NCI-H1694 (cell line): ENCODE measurements at places on chromosomes 2 and 18.

DNA sequence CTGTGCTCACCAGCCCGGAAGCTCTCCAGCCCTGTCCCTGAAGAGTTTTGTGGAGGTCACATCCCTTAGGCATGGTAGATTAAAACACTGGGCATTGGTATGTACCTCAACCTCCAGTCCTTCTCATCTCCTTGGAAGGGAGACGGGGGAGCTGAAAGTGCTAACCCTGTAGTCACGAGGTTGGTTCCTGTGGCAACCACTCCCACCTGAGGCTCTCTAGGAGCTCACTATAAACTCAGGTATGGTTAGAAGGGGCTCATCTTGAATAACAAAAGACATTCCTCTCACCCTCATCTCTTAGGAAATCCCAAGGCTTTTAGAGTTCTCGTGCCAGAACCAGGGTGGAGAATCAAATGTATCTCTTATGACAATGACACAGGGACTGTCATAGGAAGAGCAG lies 43.0 kb upstream of the MGAT4A start:
- DNase-seq = no peak

GRCh38 chr2:190933361-190933760 lies 52.7 kb downstream of the GLS start:
- no peak for DNase-seq

- no peak for DNase-seq
These were observed 116.6 kb upstream of the MSH6 start for GRCh38 chr2:47666332-47666731.

GRCh38 chr18:58443671-58444070 lies 185.2 kb downstream of the ALPK2 start:
- no peak for DNase-seq

DNA sequence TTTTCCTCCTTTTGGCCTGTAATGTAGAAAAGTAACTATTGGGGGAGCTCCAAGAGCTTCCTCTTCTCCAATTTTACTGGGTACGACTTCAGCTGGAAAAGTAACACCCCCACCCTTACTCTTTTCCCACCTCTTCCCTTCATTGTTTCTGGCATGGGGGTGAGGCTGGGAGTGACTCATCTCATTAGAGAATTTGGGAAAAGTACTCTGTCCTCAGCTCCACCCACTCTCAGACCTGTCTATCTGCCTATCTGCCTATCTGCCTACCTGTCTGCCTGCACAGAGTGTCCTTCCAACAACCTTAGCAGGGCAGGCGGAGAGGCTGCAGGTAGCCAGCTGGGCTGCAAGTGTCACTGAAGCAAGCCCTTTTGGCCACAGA lies 93.6 kb downstream of the EPHA4 start:
- no peak for DNase-seq

DNA sequence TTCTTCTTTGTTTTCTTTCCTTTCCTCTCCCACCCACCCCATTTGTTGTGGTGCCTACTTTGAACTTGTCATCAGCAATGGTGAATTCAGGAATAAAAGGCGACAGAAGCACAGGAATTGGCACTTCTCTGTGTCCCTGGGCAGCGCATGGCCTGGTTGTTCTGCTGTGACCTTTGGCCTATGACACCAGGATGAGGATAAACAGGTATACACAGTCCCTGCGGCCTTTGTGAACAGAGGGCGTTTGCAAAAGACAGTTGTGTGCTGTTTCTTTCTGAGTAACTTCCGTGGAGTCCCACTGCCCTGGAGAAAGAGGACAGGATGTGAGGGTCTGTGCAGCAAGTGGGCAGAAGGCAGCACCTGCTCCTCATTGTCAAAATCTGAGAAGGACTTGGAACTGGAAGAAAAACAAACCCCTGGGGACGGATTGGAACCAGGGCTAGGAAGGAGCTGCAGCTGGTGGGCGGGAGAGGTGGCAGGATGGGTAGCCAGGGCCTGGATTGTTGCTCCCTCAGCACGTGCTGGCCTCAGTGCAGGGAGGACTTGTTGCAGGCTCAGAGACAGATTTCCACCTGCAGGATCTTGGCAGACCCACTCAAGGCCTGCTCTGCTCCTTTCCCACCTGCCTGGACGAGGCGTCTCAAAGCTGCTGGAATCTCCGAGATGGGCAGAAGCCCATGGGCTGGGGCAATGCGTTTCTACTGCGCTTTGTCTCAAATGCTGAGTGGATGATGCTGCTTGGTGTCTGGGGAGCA lies 159.5 kb downstream of the ACKR3 start:
- DNase-seq = no peak

- peak; percentile 41 for DNase-seq
These were observed 54.7 kb upstream of the SP5 start for GRCh38 chr2:170660409-170660808.

DNA sequence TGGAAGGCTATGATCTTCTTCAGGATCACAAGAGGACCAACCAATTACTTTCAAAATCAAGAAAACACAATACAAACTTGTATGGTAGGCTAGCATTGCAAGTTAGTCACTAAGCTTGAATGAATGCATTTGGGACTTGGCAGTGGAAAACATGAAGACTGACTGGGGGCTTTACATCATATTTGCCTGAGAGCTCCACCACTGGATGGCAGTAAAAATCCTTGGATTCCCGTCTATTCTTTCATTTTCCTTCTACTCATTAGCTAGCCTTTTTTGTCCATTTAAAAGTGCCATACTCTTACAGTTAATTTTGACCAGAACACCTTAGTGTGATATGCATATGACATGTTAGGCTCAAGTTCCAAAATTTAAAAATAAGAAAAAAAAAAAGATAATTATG lies 63.5 kb upstream of the RASGRP3 start:
- no peak for DNase-seq

GRCh38 chr2:194819367-194819766 lies 837.7 kb upstream of the SLC39A10 start:
- DNase-seq = peak; percentile 66

GRCh38 chr2:194086129-194086528 lies 1570.9 kb upstream of the SLC39A10 start:
- no peak for DNase-seq

DNA sequence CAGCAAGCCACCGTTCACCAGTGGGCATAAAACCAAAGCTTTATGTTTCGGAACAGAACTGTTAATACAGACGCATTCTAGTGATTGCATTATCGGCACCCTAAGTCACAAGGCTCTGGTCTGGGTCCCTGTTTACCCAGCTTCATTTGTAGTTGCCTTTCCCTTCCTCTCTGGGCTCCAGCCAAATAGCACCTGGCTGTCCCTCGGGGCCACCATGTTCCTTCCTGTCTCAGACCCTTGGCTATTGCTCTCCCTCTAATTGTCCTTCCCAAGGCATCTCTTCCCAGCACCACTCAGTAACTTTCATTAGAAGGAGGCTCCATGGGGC lies 75.3 kb downstream of the SDC1 start:
- DNase-seq = no peak

GRCh38 chr2:240226672-240227537 lies 86.4 kb upstream of the OTOS start:
- DNase-seq = no peak

GRCh38 chr2:200746301-200746700 lies 65.4 kb upstream of the BZW1 start:
- DNase-seq = no peak

DNA sequence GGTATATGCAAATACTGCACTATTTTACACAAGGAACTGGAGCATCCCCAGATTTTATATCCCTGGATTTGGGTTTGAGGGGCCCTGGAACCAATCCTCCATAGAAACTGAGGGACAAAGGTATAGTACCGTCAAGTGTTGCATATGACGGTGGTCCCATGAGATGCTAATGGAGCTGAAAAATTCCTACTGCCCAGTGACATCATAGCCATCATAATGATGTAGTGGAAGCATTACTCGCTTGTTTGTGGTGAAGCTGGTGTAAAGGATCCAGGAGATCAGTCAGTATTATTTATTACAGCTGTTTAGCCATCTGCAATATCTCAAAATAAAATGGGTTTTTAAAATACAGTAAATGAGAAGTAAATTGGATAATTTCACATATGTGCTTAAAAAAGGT lies 496.6 kb upstream of the HS6ST1 start:
- no peak for DNase-seq
